ENCODE measurements at places on chromosomes 5 and 9.
A peak's percentile ranks its signal among the peaks of the same experiment; 100 is the strongest.

DNA sequence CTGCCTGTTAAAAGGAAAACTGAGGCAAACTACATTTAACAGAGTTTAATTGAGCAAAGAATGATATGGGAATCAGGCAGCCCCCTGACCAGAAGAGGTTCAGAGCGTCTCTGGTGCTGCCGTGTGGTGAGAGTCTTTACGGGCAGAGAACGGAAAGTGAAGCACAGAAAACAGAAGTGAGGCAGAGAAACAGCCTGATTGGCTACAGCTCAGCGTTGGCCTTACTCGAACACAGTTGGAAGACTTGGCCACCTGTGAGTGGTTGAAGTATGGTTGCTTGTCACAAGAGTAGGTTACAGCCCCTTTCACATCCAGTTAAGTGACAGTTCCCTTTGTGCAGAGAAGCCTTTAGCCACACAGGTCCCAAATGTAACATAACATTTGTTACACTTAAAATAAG is 16.9 kb upstream of the FBP1 start:
- DNase-seq: no peak

- DNase-seq: no peak
These were observed 671.8 kb upstream of the SEMA6A start for GRCh38 chr5:117246424-117246823.

DNA sequence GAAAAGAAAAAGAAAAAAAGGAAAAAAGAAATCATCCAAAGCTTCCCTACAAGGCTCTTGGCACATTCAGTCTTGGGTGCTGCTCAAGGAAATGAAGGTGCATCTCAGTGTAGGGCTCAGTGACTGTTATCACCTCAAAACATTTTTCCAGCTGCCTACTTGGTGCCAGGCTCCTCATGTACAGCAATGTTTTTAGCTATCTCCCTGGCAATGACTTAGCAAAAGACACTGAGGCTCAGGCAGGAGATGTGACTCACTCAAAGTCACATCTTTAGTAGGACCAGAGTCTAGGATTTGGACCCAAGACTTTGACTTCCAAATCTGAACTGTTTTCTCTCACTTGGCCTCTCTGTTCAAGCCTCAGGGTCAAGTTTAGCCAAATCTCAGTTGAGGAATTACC is 264.2 kb downstream of the CRB2 start:
- no peak for DNase-seq

DNA sequence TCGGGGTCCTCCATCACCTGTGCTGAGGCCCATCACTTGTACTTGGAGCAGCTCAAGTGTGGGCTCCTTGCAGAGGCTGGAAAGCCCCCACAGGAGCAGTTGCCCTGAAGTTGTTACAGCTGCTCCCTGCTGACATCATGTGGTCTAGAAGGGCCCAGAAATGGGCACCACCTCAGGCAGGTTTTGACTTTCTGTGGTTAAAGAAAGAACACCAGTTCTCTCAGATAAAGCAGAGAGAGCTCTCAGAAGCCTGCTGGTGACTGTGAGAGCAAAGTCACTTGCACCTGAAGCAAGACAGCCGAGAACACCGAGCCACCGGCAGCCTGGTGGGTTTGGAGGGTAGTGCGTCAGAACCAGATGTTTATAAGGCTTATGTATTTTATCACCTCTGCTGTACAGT is 70.4 kb downstream of the MVB12B start:
- peak; percentile 12 for DNase-seq

- no peak for DNase-seq
These were observed 224.1 kb upstream of the RASEF start for GRCh38 chr9:83287021-83287420.

- no peak for DNase-seq
These were observed 101.0 kb downstream of the USP20 start for GRCh38 chr9:129936222-129936621.

- DNase-seq: no peak
These were observed 104.0 kb upstream of the ZNF366 start for GRCh38 chr5:72611118-72611730.

DNA sequence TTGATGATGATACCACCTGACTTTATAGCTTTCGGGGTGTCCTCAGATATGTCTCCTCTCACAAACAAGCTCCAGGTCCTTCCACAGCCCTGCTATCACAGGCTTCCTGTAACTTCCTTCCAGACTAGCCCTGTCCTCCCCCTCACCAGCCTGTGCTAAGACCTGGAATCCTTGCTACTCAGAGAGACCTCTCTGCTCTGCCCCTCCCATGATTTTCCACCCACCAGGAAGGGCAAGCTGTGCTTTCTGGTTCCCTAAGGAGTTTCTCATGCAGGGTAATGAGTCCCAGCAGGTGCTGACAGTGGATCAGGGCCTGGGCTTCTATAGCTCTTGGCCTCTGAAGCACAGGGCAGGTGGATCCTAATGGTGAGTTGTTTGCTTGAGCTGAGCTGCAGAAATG is 86.9 kb downstream of the AOPEP start:
- DNase-seq: no peak

GRCh38 chr5:178422400-178422775 is 167.8 kb downstream of the COL23A1 start:
- DNase-seq: no peak

DNA sequence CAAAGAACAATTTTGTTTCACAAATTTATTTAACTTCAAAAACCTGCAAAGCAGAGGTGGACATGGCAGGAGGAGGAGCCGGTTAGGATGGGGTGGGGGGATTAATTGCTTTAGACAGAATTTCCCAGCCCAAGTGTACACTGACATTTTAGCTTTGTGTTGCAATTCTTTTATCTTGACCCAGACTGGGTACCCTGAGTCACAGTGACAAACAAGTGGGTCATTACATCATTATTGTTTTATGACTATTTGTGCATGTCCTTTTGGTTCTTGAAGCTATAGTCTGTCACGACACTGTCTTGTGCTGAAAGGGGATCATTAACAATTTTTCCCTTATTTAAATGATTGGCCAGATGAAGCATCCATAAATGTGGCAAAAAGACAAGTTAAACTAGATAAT is 84.5 kb upstream of the VCAN start:
- no peak for DNase-seq

DNA sequence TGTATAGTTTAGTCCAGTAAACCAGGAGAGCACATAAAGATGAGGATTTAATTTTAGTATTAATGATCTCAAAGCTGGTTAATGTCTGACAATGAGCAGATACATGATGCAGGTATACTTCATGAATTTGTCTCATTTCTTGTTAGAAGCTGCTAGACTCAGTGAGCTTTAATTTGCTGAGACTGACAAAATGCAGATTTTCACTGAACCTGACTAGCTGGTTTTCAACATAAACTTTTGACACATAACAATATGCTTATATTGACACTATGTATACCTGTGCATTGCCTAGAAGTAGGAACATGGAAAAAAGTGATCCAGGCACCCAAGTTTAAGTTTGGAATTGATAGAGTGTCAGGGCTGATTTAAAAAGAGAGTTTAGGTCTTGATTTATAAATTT is 10.8 kb downstream of the UBLCP1 start:
- DNase-seq: no peak

DNA sequence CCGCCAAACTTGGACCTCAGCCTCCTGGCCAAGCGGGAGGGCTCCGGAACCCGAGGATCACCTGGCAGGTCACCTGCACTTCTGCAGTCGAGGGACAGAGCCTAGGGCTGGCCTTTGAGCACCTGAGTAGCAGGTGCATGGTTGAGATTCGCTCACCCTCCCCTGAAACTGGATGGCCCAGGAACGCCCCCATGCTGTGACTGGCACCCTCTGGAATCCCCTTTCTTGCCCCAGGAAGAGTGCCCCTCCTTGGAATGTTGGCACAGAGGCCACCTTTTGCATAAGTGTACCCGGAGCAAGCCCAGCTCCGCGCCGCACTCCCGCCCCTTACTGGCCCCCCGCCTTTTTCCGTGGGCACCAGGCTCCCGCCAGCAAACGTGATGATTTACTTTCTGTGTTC is 112.5 kb upstream of the IER5L start:
- DNase-seq: no peak

GRCh38 chr5:163506726-163507125 is 1.3 kb downstream of the MAT2B start:
- DNase-seq: no peak

- DNase-seq: no peak
These were observed 65.2 kb downstream of the USP20 start for GRCh38 chr9:129900263-129901027.
